ENCODE measurements at places on chromosomes 7 and 10.

GRCh38 chr7:99380032-99380822 is 5.7 kb downstream of the ARPC1B start:
- peak; percentile 36 for DNase-seq

- no peak for DNase-seq
Measured at GRCh38 chr10:26622891-26623290, 74.6 kb upstream of the PDSS1 start.

DNA sequence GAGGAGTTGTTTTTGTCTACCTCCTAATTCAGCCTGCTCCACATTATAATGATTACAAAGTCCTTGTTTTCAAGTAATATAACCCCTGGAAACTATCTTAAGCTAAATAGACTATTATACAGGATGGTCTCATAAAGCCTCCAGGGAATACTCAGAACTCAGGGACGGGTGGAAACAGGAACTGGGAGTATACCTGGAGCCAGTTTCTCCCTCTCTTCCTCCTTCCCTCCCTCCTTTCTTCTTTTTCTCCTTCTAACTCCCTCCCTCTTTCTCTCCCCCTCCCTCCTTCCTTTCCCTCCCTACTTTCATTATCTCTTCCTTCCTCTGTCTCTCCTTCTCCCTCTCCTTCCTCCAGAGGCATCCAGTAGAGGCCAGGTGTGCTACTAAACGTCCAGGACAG is 76.2 kb upstream of the PRR15 start:
- no peak for DNase-seq

DNA sequence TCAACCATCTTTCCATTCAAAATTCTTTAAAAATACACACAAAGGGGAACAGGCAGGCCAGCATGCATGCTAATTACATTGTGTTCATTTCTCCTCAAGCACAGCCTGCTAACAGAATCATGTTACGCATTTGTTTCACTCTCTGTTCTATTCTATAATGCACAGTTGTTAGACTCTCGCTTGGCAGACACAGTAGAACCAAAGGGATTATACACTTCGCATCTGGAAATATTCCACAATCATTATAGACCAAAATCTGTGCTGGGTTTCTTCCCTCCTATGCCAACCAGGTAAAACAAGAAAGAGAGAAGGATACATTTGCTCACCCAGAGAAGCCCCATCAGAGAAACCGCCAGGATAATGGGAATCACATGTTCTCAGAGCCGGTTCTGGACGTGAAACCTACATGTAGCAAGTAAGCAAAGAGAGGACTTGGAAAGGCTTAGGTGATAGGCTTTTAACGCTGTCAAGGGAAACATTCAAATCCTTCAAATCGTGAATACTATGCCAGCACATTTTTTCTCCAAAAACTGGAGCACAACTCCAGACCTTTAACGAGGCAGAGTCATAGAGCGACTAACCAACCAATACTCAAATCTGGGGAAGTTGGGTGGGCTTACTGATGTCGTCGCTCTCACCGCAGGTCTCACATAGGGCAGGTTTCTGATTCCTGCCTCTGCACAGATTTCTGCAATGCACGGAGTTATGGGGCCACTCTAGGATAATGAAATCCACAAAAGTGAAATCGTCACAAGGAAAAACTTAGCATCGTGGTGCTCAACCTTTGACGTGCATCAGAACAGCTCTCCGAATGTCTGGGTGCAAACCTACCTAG is 380.5 kb upstream of the AUTS2 start:
- no peak for DNase-seq

DNA sequence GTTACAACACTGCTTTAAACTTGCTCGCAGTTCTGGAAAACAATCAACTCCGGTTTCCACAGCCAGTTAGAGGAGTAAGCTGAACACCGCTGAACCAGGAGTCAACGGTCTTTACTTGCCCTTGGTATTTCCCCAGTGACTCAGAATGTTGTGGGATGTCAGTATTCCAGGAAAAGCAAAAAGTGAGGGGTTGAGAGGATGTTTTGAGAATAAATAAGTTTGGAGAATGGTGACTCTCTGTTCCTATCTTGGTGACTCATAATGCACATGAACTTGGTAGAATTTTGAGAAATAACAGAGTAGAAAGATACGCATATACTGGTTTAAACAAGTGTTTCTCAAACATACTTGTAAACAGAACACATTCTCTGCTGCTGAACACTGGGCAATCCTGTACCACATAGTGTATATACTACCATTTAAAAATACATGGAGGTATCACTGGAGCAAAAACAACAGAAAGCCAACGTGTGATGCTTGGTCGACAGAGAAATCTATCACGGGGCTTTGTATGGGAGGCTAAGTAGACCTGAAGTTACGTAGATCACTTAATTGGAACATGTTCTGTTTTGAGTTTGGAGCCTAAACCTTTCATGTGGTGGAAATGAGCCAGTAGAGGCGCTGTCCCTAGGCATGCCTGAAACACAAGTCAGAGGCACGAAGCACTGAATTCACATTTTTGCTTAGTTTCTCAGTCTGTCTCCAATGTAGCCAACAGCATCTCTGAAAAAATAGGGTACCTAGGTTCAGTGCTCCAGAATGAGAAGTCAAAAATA is 534.3 kb downstream of the PARD3 start:
- DNase-seq: no peak

DNA sequence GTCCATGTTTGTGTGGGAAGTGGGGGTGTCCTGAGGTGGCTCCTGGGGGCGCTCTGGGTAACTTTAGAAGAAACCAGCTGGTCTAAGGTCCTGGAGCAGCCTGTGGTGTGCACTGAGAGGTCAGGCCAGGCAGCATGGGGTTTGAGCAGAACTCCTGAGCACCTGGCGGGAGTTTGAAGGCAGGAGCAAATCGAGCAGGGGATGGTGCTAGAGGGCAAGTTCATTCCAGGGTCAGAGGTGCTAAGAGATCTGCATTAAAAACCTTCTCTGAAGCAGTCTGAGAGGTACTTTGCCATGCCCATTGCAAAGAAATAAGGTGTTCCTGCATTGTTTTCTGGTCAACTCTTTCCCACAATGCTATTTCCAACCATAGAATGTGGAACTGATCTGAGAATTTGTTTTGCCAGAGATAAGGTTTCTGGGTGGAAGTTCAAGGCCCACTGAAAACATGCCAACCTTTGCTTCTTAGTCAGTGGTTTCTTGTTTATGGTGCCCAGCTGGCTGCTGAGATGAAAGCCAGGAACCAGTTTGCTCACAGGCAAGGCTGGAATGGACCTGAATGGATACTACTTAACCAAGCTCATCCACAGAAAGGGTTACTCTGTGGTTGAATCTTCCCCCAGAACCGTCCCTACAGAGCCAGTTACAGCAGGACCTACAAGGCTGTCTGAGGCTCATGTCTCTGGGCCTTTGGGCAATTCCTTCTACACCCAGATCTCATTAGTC is 136.3 kb upstream of the TMEM72 start:
- no peak for DNase-seq

GRCh38 chr7:42274053-42274452 is 37.0 kb upstream of the GLI3 start:
- DNase-seq: no peak

GRCh38 chr10:84540022-84540616 is 211.7 kb downstream of the CCSER2 start:
- no peak for DNase-seq
